ENCODE measurements at places on chromosomes 4 and X.

- no peak for DNase-seq
Observed at GRCh38 chr4:107991945-107992630, 2.4 kb downstream of the HADH start.

DNA sequence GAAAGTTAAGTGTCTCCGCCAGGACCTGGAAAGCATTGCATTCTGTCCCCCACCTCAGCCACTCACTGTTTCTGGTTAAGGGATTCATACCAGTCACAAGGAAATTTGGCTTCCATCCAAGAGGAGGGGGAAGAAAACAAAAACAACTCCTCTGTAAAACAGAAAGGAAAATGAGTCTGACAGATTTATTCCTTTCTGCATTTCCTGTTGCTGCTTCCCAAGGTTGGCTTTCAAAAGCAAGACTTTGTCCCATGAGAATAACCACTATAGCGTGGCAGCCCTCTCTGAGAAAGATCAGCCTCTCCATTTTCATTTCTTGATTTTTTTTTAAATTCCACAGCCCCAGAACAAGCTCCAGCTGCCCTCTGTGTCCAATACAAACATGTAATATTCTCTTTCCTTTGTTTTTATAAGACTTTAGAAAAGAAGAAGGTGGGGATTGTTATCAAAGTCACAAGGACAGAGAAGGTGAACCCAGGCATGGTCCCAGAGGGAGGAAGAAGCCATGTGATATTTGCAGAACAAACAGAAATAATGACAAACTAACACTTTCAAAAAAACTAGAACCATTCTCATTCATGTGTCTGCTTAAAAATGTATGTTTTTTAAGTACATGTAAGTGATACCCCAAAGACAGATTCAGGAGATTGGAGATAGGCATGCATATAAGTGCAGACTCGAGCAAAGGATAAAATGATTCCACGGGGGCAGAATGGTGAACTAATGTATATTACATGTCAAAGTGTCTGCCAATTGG lies 90.7 kb upstream of the DCLK2 start:
- DNase-seq: no peak

GRCh38 chrX:10841579-10841978 lies 221.2 kb upstream of the MID1 start:
- no peak for DNase-seq

DNA sequence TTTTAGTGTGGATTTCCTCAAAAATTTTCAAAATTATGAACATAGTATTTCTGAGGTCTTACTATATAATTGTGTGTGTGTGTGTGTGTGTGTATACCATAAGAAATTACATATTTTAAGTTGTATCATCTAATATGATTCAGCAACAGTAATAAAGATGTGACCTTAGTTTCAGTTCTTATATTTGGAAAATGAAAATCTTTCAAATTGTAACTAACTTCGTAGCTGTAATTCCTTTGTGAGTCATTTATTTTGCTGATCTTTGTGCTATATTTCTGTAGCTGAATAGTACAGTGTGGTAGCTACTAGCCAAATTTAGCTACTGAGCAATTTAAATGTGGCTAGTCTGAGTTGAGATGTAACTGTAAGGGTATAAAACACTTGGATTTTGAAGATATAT lies 116.4 kb downstream of the RAP1GDS1 start:
- no peak for DNase-seq

DNA sequence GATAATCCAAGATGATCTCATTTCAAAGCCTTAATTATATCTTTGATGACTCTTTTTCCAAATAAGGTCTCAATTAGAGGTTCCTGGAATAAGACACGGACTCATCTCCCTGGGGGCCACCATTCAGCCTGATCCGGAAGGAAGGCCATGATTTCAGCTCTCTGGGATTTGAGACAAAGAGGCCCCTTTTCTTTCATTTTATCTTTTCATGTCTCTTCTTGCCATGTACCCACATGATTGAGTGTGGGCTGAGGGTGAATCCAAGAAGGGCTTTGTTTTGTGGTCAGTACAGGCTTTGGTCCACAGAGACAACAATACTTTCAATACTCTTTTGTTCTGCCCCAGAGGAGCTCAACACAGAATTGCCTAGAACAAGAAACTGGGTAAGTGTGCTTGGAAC lies 261.2 kb downstream of the TRIML1 start:
- DNase-seq: no peak
